BJ (cell line): ENCODE measurements at places on chromosomes 1 and 21.

- no peak for DNase-seq
These were observed 107.6 kb upstream of the SGIP1 start for GRCh38 chr1:66426239-66426853.

DNA sequence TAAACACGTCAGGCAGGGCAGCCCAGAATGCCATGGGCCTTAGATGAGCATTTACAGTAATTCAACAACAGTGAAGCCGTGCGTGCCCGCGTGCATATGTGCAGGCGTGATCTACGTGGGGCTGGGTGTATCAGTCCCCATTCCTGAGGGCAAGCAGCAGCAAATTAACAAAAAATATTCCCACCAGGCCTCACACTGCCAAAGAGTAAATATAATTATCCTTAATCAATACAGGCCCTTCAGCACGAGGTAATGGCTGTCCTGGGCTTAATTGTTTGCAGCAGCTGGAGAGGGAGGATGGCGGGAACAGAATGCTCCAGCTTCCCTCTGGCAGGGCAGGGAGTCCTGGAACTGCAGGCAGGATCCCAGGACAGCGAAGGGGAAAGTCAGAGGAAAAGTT, 91.8 kb downstream of the DDX20 start:
- no peak for DNase-seq

GRCh38 chr21:34580181-34580700, 34.7 kb downstream of the RCAN1 start:
- DNase-seq = no peak

DNA sequence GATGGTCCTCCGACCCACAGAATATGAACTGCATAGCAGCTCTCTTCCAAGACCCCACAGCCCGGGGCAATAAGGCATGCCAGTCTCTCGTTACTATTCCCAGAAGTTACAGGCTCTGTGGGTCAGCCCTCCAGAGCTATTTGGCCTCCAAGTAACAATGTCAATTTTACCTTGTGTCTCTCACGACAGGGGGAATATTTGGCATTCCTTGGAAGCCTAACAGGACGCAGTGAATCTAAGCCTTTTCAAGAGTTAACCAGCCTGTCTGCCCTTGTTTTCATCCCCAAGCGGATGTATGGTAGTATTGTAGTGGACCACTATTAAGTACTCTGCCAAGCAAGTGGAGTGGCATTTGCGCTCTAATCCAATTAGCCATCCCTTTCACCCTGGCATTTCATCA, 24.4 kb upstream of the GNG4 start:
- DNase-seq = no peak

DNA sequence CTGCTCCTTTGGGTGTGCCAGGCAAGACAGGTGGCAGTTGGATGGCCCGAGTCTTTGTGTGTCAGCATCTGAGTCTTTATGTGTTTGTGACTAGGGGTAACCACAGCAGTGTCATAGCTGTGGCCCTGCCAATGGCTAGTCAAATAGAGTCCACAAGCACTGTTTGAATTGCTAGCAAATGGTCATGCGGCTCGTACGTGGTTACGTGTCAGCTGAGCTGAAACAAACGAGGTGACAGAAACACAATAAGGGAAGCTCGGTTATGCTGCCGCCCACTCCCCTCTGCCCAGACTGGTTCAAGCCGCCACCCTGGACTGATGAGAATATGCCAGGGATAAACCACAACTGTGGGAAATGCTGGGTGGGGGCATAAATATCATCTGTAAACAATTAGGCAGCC, 174.3 kb upstream of the LMO4 start:
- no peak for DNase-seq

- no peak for DNase-seq
These were observed 7.8 kb upstream of the PROX1 start for GRCh38 chr1:213979751-213980586.

DNA sequence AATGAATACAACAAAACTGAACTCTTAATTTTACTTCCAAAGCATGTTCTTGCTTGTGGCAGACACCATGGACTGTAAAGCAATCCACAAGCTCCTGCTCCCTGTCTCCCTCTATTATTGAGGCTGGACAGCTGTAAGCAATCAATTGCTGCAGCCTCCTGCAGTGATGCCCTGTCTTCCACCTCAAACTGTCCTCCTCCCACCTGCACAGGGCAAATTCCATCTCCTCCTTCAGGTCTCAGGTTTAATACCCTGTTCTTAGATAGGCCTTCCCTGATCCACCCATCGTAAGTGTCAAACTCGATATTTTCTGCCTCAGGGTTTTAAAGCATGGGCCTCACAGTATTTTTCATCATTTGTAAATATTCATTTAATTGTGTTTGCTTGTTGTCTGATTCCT, 81.8 kb downstream of the LYST start:
- DNase-seq = no peak

GRCh38 chr1:183986941-183987340, 50.6 kb downstream of the COLGALT2 start:
- DNase-seq = no peak

DNA sequence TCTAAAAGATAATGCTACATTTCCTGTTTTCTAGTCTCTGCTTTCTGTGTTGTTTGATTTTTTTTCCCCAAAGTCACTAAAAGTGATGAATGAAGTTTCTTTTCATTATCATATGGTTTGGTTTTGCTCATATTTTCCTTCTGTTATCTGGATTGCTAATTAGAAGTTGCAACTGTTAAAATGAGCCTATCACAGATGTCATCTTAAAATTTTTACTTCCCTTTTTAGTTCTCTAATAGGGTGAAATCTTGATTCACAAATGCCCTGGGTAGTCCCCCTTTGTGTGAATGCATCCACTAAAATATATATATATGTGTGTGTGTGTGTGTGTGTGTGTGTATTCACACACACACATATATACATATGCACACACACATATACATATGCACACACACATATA, 144.1 kb downstream of the GREM2 start:
- no peak for DNase-seq

DNA sequence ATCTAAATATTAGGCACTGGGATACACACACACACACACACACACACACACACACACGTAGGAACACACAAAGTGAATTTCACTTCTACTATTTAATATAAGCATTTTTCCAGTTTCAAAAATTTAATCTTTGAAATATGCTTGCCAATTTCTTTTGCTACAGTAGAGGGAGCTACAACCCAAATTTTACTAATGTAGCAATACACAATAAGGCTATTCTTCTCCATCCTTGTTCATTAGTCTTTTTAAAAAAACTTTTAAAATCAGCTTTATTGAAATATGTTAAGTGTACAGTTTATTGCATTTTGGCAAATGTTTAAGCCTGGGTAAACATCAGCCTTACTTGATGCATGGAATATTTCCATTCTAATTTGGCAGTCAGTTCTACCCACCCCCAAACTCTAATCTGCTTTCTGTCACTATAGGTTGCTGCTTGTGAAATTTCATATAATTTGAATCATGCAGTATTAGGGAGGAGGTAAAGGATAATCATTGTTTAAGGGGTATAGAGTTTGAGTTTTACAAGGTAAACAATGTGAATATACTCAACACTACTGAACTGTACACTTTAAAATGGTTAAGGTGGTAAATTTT, 93.0 kb upstream of the TENT5C start:
- DNase-seq = no peak

DNA sequence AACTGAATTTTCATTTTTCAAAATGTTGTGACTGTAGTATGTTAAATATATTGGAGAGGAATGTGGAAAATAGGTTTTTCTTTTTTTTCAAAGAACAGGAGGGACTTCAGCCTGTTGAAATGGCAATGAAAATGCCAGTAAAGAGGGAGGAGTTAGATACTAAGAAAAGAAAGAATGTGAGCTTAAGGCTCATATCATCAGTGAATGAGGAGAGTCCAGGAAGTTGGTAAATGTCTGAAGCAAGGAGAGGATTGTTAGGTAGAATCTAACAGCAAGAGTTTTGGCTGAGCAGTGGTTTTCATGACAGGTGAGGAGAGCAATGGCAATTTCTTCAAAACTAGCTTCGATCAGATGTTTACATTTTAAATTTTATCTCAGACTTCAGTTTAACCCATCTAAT, 43.0 kb downstream of the PLA2G4A start:
- DNase-seq = no peak

- DNase-seq = no peak
These were observed 3.3 kb downstream of the SLX9 start for GRCh38 chr21:44943005-44943685.

DNA sequence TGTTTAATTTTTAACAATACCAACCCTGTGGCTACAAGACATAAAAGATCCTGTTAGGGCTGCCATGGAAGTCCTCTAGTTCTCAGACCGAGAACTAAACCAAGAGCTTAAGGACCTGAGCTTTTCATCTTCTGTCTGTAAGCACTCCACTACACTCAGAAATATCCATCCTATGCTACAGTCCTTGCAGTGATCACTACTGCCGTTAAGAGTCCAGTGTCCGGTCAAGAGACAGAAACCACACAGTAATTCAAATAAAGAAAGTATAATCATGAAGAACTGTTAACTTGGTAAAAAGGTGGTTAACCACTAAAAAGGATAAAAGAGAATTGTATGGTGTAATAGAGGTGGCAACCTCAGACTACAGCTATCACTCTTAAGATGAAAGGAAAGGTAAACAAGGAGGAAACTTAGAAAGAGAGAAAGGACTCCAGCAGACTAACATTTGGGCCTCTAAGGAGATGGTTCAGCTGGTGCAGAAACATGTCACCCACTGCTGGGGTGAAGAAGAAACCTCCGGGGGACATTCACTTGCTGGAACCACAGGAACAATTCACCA, 22.1 kb upstream of the PRDX6 start:
- no peak for DNase-seq

GRCh38 chr21:42903817-42904216, 10.7 kb downstream of the NDUFV3 start:
- no peak for DNase-seq

DNA sequence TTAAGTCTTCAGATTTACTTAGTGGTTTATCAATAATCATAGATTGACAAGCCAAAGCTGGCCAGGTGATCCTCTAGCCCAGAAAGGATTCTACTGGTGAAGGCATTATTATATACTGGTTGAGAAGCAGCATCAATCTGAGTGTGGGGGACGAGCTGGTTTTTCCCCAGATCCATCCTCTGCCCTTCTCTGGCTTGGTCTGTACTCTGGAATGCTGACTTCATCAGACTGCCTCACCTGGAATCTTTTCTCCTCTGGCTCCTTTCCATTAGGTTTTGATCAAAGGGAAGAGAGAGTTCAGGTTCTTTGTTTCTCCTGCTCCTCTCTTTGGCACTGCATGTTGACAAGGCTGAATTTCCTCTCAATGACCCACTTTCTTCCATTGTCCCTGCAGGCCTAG, 93.9 kb downstream of the KCTD3 start:
- DNase-seq = no peak

- no peak for DNase-seq
These were observed 207.9 kb downstream of the DPYD start for GRCh38 chr1:97712980-97713379.

- no peak for DNase-seq
These were observed 76.8 kb downstream of the TCP10L start for GRCh38 chr21:32508558-32508957.

DNA sequence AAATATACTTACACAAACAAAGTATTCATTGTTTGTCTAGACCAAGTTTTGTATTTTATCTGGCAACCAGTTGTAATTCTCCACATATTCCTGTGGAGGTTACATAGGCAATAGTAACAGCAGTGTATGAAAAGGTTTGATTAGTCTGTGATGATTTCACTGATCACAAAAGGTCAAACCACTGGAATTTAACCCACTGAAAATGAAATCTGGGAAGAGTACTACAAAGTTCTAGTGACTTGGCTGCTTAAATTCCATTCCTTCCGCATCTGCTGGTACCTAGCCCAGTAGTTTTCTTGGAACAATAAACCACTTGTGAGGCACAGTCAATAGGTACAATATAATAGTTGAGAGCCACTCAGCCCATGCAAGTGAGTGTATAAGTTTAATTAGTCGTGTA, 205.4 kb downstream of the NFIA start:
- peak; percentile 9 for DNase-seq

GRCh38 chr1:100511058-100511457, 26.9 kb upstream of the GPR88 start:
- no peak for DNase-seq

GRCh38 chr1:164671323-164671965, 112.5 kb downstream of the PBX1 start:
- no peak for DNase-seq

DNA sequence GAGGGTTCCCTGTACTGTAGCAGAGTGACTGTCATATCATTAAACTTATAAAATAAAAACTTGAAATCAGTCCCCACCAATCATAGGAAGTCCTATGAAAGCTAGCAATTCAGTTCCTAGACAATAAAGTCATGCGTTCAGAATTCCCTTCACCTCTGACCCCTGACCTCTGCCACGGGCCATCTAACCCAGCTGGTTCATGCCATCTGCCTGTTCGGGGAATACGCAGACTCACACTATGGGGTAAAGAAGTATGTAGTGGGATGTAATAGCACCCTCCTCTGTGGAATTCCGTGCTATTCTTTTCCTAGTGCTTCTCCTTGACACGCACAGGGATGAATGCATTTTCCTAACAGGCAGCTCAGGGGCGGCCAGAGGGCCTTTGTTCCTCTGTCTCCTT, 2.1 kb downstream of the GSTM4 start:
- DNase-seq = no peak

DNA sequence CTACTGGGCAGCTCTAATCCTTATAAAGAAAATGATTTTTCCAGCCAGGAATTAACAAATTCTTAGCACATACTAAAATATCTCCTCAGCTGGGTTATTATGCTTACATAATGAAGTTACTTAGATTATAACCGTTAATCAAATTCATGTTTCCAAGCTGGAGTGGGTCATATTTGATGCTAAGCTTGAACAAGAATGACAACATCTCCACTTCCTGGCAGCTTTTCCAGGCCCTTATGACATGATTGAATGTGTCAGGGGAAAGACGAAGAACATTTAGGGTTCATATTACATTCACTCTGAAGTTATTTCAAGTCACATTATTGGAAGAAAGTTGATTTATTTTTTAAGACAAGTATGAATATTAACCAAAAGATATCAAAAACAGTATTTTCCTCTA, 333.7 kb downstream of the PCP4 start:
- no peak for DNase-seq

DNA sequence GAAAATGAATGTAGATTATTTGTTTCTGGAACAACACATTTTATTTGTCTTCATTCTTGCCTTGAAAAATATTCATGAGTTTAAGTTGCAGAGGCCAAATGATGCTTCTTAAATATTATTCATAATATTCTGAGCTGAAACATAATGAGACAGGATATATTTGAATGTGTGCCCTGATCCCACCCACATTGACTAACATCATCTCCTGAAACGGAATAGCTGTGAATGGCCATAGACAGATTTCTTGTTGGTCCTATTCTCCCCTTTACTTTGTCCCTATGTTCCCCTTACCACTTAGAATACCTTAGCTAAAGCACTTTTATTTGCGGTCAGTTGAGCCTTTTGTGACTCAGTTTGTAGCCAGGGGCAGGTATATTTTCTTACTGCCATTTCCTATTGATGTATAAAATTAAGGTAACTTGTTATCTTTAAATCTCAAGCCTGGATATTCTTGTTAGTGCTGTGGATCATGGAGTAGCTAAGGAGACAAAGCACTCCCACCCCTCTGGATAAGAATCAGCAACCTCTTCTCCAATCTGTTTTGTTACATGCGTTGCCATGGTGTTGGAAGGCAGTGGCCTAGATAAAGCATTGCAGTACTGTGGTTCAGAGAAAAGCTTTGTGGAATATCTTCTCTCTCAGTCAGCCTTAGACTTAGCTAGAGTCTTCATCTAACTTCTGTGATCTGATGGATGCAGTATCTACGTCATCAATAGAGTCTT, 478.5 kb upstream of the DEPDC1 start:
- no peak for DNase-seq

- no peak for DNase-seq
These were observed 59.4 kb upstream of the JAK1 start for GRCh38 chr1:65025794-65026193.

GRCh38 chr21:26280775-26281174, 110.2 kb upstream of the APP start:
- no peak for DNase-seq
